AG09309 (cell line): ENCODE measurements at places on chromosomes 2 and 18.
A peak's percentile ranks its signal among the peaks of the same experiment; 100 is the strongest.

DNA sequence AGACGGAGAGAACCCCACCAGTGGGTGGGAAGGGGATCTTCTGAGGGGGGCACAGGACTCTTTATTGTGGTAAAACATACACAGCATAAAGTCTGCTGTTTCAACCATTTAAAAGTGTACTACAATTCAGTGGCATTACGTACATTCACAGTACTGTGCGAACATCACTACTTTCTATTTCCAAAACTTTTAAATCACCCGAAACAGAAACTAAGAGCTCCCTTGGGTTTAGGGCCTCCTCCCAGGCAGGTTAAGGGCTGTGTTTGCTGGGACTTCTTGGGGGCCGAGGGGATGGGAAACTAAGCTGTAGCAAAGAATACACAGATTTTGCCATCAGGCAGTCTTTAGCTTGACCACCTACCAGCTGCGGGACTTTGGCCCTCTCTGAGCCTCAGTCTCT, 242.0 kb downstream of the HAUS1 start:
- DNase-seq, result no peak

GRCh38 chr18:54945576-54946125, 13.6 kb downstream of the CCDC68 start:
- DNase-seq, result no peak

DNA sequence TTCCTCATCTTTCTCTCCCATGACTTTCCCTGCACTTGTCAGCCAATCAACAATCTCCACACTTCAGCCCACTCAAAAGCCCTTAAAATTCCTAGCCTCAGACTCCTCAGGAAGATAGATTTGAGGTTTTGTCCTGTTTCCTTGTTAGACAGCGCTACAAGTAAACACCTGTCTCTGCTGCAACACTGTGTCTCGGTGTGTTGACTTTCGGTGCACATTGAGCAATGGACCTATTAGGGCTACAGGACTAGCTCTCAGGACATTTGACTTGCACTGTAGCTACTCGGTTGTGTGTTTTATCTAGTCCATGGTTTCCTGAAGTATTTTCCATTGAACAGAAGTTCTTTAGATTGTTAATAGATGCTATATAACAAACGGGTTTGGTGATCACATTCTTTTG, 140.9 kb upstream of the XPO1 start:
- no peak for DNase-seq

DNA sequence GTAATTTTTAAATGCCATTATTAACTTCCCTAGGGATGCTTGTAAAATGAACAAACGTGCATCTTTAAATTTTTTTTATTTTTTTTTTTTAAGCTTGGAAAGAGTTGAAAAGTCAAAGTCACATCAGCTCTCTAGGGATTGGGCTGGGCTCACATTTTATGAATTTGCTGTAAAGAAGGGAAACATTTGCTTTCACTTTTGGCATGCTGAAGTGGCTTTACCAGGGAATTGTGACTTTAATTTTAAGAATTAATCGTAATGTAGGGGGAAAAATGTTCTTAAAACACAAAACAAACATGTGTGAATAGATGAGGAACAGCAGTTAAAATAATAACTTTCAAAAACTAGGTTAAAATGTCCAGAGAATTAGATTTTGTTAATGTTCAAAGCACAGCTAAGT, 123.0 kb downstream of the AGAP1 start:
- no peak for DNase-seq

DNA sequence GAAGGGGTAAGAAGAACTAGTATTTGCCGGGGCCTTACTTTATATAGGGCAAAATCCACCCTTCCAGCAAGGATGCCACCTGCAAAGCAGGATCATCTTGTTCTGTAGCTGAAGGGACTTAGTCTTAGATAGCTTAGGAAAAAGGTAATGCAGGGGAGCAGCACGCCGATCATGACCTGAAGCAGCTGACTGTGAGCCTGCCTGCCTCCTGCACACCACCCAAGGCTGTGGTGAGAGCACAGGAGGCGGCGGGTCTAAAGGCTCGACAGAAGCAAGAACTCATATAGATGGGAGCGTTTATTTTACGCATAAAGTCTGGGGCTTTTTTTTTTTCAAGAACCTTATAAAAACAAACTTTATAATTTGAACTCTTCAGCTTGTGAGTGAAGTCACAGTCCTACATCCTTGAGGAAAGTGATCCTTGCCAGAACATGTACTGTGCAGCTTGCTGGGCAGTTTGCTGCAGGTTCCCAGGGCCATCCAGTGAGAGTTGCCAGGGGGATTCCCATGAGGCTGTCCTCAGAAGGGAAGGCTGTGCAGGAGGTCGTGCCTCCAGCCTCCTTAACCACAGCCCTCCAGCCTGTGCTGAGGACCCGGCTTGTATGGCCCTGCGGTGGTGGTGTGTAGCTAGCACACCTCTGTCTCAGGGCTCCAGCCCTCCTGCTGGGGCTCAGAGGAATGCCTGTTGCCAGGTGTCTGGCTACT, 92.1 kb downstream of the RNF144A start:
- DNase-seq, result no peak

GRCh38 chr18:9695605-9696004, 12.5 kb upstream of the RAB31 start:
- no peak for DNase-seq

GRCh38 chr2:26666671-26667070, 25.5 kb upstream of the CIB4 start:
- peak; percentile 25 for DNase-seq

GRCh38 chr2:680496-680895, 3.3 kb upstream of the TMEM18 start:
- DNase-seq, result no peak

- DNase-seq, result no peak
Observed at GRCh38 chr2:96164459-96165184, 19.4 kb upstream of the DUSP2 start.

DNA sequence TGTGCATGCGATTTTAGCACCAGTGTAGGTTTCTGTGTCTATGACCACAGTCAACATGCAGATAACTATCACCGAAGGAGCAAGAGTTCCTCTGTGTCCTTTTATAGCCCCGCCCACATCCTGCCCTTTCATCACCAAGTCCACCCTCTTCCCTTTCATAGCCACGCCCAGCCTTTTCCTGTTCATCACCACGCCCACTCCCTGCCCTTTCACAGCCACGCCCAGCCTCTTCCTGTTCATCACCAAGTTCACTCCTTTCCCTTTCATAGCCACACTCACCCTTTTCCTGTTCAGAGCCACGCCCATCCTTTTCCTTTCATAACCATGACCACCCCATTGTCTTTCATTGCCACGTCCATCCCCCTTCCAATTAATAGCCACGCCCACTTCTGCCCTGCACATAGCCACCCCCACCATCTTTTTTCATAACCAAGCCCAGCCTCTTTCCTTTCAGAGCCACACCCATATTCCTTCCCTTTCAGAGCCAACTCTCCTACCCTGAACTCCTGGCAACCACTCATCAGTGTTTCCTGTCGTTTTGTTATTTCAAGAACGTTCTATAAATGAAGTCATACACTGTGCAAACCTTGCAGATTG, 273.9 kb downstream of the MYT1L start:
- DNase-seq, result no peak

DNA sequence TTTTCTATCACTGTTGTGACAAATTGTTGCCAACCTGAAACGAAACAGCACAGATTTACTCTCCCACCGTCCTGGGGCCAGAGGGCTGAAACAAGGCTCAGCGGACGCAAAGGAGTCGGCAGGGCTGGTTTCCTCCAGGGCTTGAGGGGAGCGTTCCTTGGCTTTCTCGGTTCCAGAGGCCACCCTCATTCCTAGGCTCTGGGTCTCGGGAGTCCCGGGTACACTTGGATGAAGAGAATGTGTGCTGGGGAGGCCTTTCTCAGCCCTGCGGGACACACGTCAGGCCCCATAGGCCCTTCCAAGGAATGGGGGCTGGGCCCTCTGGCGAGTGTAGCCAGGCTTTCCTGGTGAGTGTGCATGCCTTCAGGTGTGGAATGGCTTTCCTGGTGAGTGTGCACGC, 287.3 kb upstream of the HS6ST1 start:
- DNase-seq, result no peak

DNA sequence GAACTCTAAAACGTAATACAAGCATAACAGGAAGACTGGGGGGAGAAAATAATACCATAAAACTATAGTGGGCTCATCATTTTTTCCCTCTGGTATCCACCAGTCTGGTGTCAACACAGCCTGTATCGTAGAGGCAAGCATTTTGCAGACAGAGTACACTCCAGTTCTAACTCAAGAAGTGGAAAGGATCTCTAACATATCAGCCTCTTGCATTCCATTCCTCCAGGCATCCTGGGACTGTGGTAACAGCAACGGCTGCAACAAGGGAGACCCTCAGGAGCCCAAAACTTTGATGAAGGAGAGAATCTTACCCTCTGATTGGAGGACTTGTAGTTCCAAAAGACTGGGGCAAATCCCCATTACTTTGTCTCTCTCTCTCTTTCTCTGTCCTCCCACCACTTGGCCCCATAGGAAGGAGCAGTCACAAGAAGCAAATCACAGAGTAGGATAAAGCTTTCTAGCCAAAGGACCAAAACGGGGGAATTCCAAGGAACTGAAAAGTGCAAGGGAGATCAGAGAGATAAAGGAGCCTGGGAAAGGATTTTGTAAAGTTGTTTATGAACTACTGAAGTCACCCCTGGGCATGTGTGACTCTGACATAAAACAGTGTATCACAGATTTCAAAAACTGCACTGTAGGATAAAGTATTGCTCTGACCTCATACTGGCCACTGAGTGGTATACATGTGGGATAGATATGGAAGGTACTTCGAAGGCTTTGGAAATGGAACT, 11.9 kb downstream of the FRZB start:
- no peak for DNase-seq

- no peak for DNase-seq
Observed at GRCh38 chr18:49411928-49412327, 48.5 kb downstream of the DYM start.

DNA sequence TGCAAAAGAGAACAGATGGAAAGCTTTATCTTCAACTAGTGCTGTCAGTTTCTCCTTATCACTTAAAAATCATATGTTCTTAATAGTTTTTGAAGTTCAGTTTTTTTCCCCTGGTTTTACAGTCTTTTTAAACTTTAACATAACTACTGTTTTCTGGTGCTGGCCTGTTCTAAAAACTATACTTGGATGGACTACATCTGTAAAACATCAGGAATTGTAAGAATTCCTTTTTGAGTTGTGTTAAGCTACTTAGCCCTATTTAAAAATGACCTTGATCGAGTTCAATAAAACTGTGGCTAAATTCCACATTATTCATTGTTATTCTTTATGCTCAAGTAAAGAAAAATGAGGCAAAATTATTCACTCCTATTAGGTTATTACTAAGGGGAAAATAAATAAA, 397.7 kb downstream of the NUP35 start:
- DNase-seq, result no peak

DNA sequence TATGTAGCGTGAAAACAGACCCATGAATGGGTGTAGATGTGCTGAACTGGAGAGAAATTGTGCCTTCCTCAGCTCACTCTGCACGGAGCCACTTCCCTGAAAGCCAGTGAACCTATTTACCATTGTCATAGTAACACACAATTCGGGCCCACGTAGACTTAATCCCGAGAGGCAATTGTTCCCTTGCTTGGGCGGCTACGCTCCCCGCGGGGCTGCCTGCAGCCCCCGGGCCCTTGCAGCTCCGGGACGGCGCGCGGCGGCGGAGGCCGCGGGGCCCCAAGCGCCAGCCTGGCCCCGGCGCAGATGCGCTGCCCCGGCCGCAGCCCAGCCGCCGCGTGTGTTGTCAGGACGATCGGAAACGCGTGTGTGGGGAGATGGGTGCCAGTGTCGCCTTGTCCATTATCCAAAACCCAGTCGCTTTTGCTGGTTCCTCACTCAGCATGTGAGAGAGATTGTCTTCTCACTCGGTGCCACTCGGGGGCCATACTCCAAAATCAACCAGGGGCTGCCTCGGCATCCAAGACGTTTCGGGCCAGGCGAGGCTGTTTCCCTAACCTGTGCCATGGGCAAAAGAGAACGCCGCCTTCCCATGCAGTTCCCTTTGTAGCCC, 17.9 kb upstream of the LRRTM1 start:
- no peak for DNase-seq

GRCh38 chr2:227506456-227506855, 34.5 kb downstream of the AGFG1 start:
- no peak for DNase-seq

GRCh38 chr2:84817239-84817655, 63.6 kb downstream of the TRABD2A start:
- no peak for DNase-seq

DNA sequence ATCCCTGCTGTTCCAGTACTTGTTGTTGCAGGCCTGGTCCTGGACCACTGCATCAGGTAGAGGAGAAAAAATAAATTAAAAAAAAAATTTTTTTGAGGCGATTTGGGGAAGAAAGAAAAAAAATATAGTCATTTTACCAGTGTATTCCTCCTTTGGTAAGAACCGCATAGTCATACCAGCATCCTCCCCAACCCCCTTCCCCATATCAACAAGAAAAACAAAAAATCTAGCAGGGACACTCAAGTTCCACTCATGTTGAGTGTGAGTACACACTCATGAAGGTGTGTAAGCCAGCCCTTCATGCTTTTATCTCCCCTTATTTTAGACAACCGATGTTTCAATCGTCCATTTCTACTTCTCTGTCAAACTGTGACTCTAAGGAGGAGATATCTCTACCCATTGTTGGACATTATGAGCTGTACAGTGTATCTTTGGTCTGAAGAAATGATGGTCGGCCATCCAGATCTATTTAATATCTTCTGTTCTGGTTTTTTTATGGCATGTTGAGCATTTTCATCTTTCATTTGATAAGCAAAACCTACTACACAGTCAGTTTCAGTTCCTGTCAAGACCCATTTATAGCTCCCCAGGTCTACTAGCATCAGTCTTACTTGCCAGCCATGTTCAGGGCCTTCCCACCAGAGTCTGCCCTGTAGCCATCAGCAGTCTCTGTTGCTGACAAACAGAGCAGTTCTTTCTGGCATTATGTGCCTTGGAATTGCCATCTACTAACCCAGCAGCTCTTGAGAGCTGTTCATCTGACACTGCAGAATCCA, 20.0 kb downstream of the ELP2 start:
- no peak for DNase-seq

- DNase-seq, result no peak
Observed at GRCh38 chr18:34710934-34711333, 836 bp downstream of the DTNA start.

DNA sequence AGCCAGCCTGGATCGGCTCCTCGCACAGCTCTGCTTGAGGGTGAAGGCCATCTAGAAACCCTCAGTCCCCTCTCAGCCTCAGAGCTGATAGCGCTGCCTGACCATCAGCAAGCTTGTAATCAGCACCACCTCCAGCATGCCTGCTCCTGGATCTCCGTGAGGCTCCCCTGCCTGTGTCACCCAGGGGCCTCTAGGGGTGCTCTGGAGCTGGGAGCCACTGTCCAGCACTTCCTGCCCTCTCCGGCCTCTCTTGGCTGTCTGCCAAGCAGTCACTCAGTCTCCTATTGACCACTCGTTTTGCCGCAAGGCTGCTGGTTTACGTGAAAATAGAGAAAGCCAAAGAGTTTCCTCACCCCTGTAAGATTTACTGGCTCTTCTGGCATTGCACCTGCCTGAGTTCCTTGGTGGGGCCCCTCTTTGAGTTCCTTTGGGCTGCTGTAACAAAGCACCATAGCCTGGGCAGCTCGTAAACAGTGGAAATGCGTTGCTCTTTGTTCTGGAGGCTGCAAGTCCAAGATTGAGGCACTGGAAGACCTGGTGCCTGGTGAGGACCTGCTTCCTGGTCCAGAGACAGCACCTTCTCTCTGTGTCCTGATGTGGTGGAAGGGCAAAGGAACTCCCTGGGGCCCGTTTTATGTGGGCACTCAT, 17.9 kb downstream of the CAPN10 start:
- no peak for DNase-seq

- no peak for DNase-seq
Observed at GRCh38 chr2:239214725-239215124, 186.1 kb downstream of the HDAC4 start.

- no peak for DNase-seq
Observed at GRCh38 chr2:113198048-113198789, 24.4 kb downstream of the PSD4 start.

GRCh38 chr2:26185954-26186770, 13.3 kb downstream of the GAREM2 start:
- DNase-seq, result no peak
